Glomerular endothelial cell (primary cell): ENCODE measurements at places on chromosomes 5 and 9. TPM values are rescaled to one million over a fixed set of nuclear protein-coding genes. Genes with fewer than 3 reads are reported as not detected.

- DNase-seq: no peak
Measured at GRCh38 chr5:135032999-135033861, 798 bp downstream of the PITX1 start.

GRCh38 chr9:77180056-77180455 is 2.7 kb downstream of the VPS13A start:
- DNase-seq: no peak

DNA sequence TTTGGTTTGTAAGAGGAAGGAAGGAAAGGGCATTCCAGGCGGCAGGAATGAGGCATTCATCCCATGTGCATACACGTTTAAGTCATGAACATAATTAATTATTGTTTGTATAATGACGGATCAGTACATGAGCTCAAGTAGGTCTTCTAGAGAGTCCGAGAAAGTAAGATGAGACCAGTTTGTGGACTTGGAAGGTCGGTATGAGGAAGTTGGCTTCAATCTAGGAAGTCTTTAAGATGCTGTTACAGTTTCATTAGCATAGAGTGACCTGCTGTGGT is 2.1 kb downstream of the GTF3C4 start:
- DNase-seq: no peak

Gene FOXE1
- 0.06 and 0.97 TPM in 2 replicates for total RNA-seq

Gene RASGRF2
- 13.0 and 15.8 TPM in 2 replicates for total RNA-seq

Gene ISL1
- total RNA-seq: not detected in 2 replicates

- DNase-seq: no peak
Measured at GRCh38 chr5:180334751-180335613, 18.2 kb downstream of the GFPT2 start.

Gene UHRF2
- 46.5 and 65.6 TPM in 2 replicates for total RNA-seq

DNA sequence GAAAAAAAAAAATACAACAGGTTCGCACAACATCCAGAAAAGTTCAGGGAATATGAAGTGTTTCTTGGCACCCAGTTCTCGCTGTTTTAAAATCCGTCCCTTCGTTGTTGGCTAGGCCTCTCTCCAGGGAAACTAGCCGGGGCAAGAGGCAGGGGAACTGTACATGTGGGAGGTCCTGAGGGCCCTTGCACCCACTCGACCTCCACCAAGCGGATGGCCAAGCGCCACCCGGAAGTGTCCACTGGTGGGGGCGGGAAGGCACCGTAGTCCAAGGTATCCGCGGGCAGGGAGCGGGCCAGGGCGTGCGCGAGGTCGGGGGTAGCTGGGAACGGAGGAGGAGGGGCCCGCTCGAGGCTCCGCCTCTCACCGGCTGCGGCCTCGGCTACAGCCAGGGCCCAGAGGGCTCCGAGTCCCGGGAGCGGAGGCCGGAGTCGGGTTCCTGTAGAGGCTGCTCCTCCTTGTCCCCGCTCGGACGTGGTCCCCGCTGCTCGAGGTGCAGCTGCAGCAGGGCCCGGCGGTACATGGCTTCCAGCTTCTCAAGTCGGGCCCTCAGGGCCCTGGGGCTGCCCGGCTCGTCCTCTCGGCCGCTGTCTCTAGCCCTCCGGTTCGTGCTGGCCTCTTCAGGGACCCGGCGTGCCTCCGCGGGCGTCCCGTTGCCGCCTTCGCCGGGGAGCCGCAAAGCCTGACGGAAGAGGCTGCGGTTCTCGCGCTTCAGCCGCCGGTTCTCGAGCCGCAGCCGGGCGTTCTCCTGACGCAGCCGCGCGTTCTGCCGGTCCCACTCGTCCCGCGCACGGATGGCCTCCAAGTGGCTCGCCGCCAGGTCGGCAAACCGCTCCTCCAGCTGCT is 720 bp downstream of the TUSC1 start:
- DNase-seq: no peak

DNA sequence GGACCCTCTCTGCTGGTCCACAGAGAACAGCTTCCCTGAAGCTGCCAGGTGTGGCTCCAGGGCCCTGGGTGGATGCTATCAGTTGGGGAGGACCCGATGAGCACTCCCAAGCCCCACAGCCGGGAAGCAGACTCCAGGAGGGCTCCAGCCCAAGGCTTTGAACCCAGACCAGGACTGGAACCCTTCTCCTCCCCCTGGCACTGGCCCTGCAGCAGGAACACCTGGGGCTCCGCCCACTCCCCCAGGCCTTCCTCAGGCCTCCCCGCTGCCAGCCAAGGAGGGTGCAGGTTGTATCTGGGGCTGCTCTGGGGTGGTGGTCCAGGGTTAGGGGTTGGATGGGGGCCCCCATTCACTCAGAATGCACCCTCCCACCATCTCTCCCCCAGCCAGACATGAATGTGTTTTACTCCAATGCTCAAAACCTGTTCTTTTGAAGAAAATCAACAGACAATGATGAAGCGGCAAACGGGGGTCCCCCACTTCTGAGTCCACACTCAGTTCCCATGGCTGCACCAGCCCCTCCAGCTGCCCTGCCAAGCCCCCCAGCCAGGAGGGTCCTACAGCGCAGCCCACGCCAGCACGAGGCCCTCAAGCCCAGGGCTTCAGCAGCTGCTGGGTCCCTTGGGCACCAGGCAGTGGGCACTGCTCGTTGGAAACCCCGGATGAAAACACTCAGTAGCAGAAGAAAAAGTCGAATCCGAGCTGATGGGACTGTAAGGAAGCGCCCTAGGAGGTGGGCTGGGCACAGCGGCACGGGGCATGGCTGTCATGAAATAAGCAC is 23.2 kb downstream of the CCDC187 start:
- no peak for DNase-seq

GRCh38 chr5:138979684-138980280 is 104.6 kb upstream of the LRRTM2 start:
- no peak for DNase-seq

- DNase-seq: no peak
Measured at GRCh38 chr5:76781775-76782174, 37.1 kb upstream of the F2RL1 start.

GRCh38 chr9:76895186-76895585 is 10.7 kb downstream of the PRUNE2 start:
- no peak for DNase-seq

DNA sequence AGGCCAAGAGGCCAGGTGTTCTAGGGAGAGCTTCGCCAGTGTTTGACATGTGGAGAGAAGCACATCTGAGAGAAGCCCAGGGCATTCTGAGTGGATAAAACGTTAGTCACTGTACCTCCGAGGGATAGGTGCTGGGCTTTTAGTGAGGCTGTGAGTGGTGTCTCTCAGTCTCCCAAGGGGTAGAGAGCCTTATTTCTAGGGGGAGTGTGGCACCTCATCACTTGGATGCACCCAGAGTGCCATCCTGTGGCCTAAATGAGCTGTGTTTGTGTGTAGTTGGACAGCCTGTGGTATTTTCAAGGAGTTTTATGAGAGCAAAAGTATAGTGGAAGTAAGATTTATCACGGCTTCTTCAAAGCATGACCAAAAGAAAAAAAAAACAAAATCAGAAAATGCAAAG is 1046.9 kb upstream of the WWC1 start:
- DNase-seq: no peak

Gene GBGT1
- total RNA-seq: 4.3 and 6.6 TPM in 2 replicates

- DNase-seq: no peak
Measured at GRCh38 chr5:28914297-28914696, 1875.9 kb upstream of the CDH9 start.

Gene TTF1
- 7.9 and 9.4 TPM in 2 replicates for total RNA-seq

GRCh38 chr5:73672132-73672531 is 46.1 kb downstream of the ARHGEF28 start:
- DNase-seq: no peak

GRCh38 chr9:124489222-124489621 is 18.0 kb downstream of the NR5A1 start:
- DNase-seq: no peak

DNA sequence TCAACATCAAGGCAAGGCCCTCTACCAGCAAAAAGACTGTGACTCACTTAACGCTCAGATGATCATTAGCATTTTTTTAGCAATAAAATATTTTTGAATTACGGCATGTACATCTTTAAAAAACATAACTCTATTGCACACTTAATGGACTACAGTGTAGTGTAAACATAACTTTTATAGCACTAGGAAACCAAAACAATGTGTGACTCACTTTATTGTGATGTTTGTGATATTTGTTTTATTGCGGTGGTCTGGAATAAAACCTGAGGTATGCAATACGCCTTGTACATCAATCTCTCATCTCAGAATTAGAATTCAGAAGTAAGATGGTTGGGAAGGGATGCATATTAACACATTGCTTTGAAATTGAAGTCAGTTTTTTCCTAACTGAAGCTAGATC is 106.9 kb upstream of the PTCH1 start:
- no peak for DNase-seq

Gene ZNF883
- total RNA-seq: 2.2 and 4.1 TPM in 2 replicates

DNA sequence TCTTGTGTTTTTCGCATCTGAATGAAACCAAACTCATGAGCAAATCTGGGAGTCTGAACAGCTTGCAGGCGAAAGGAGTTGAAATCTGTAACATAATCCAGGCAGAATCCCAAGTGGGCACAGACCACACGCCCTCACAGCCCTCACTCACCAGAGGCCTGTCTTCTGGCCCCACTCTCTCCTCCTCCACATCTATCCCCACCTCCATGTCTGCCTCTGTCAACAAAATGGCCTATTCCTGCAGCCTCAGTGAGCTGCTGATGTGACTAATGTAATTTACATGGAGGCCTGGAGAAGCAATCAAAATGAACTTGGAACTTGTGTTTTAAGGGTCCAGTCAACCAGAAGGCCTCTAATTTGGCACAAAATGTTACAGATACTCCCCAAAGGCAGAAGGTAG is 136.6 kb downstream of the GNA14 start:
- DNase-seq: no peak

- no peak for DNase-seq
Measured at GRCh38 chr5:36689225-36689624, 82.8 kb downstream of the SLC1A3 start.

DNA sequence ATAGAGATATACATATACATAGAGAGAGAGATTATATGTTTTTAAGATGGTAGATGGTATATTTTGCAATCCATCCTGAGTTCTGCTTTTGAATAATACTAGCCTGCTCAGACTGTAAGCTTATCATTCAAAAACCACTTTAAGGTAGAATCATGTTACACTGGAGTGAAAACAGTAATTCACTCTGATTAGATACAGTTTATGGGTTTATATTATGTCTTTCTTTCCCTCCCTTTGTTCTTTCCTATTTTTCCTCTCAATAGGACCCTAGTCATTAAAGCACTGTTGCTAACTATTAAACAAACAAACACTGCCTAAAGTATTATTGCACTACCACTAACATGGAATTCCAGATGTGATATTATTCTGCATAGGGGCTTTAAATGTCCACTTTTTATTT is 202.0 kb downstream of the ADAMTSL1 start:
- no peak for DNase-seq

GRCh38 chr5:149221731-149222342 is 49.8 kb upstream of the AFAP1L1 start:
- no peak for DNase-seq

GRCh38 chr5:57276353-57276752 is 102.5 kb downstream of the GPBP1 start:
- DNase-seq: no peak

DNA sequence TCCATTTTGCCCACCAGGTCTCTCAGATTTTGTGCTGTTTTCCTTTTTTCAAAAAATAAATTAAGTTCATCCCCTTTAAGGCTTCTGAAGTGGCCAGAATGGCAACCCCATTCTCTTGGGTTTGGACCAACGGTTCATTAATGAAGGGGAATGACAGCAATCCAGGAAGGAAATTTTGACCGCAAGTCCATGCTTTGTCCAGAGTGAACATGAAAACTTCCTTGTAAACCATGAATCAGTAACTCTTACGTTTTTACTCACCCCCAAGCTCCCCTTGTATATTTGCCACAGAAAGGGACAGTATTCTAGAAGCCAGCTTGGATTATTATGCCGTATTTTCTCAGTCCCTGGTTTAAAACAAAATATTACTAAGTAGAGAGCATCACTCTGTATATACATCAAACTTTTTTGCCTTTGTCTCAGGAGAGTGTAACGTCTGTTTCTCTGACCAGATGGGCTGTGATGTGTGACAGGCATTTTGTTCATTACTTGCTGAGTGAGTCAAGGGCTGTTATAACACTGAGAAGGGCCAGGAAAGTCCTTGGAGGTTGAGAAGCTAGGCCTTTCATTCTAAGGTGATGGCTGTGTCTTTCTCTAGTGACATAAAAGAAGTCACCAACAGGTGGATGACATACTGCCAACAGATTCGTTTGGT is 148.2 kb downstream of the SMARCA2 start:
- DNase-seq: no peak

- no peak for DNase-seq
Measured at GRCh38 chr5:172315587-172316493, 32.3 kb upstream of the UBTD2 start.

Gene NOXA1
- total RNA-seq: 1.2 and 1.7 TPM in 2 replicates

Gene OBP2B
- not detected in 2 replicates for total RNA-seq

DNA sequence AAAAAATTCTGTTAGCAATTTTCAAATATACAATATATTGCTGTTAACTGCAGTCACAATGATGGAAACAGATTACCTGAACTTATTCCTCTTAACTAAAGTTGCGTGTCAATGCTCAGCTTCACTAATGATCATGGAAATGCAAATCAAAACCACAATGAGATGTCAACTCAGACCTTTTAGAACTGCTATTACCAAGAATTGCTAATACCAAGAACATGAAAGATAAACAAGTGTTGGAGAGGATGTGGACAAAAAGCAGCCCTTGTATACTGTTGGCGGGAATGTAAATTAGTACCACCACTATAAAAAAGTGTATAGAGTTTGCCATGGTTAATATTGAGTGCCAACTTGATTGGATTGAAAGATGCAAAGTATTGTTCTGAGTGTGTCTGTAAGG is 1409.7 kb upstream of the CDH18 start:
- no peak for DNase-seq

Gene SEMA4D
- total RNA-seq: 2.7 and 5.6 TPM in 2 replicates
